ENCODE measurements at places on chromosomes 7 and 10.

GRCh38 chr7:138868711-138869110, 70.7 kb upstream of the ATP6V0A4 start:
- no peak for DNase-seq

GRCh38 chr7:45888185-45888992, at the start of gene IGFBP1:
Gene IGFBP1, plus strand, starts transcription at chr7:45888488. Its CDS starts 165 bp downstream, at chr7:45888653.
- DNase-seq = peak; percentile 49

GRCh38 chr10:63866747-63867140, 345.5 kb downstream of the REEP3 start:
- no peak for DNase-seq

- no peak for DNase-seq
Observed at GRCh38 chr10:123392182-123392963, 238.2 kb downstream of the BUB3 start.

GRCh38 chr7:128425850-128426249, 16.1 kb upstream of the IMPDH1 start:
- peak; percentile 86 for DNase-seq

DNA sequence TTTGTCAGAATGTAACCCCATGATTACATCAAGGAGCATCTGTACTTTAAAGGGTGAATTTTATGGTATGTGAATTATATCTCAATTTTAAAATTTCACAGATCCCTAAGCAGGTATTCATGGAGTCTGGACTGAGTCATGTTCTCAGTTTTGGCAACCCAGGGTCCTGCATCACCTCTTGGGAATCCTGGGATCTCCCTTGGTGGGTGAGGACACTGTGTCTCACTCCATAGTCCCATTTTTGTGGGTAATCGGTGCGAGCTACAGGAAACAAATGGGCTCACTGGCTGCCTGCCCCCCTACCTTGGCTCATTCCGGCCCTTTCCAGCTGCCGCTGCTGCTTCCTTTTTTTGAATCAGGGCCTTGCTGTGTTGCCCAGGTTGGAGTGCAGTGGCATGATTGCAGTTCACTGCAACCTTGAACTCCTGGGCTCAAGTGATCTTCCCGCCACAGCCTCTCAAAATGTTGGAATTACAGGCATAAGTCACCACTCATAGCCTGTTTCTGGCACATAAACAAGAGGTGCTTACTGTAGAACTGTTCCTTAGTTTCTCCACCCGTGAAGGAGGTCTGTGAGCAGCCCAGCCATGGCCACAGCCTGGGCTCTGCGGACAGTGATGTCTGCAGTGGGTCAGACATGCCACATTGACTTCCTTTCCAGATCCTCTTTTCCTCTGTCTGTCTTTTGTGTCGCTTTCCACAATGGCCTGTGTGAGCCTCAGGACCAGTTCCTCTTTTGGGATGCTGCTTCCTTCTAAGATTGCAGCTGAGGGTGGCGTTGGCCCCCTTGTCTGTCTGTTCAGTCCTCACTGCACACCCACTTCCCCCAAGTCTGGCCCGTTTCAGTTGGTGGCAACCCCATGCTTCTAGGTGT, 14.5 kb downstream of the PALD1 start:
- no peak for DNase-seq

- DNase-seq = no peak
Observed at GRCh38 chr7:117839507-117839906, 33.7 kb downstream of the CTTNBP2 start.

DNA sequence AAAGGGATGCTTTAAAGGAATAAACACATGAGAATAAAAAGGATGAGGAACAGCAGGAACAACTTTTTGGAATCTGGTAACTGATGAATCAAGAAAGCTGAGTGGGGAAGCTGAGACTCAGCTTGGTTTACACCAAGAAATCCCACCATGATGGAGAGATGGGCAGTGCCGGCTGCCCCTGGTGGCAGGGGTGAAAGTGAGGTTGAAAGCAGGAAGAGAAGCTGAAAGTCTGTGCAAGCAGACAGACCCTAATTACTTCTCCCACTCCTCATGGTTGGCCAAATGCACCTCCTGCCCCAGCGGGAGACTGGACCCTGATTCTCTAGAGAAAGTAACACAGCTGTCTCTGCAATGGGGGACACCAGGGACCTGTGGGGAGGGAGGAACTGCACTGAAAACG, 57.6 kb upstream of the NANOS1 start:
- DNase-seq = no peak

GRCh38 chr7:8753355-8753754, 319.9 kb downstream of the NXPH1 start:
- DNase-seq = no peak

DNA sequence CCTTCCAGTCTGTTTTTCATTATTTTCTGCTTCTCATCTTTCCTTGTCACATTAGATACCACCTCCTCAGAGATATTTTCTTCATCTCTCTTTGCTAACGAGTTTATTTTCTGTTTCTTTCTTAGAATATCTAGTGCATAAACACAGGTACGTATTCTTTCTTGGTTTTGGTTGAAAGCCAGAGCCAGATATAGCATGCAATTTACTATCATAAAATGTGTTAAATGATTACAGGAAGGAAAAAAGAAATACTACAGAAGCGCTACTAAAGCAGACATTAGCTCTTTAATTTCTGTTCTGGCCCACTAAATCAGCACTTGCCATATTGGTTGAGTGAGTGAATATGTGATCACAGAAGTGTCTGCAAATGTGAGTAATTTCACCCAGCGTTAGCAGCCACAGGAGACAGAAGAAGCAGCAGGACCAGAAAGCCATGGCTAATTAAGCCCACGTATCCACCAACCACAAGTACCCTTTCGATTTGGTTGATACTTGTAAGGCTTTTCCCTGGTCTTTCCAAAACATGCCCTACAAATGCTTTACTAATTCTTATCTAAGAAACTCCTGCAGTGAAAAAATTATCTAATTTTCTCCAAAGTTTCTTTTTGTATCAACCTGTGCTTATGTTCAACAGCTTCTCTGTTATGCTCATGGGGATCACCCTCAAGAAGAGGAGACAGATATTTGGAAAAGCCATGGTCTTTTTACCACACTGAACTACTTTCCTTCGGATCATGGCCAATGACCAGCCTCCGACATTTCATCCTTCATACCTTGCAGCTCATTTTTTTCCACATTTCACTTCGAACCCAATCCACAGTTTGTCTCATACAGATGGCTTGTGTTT, 23.1 kb upstream of the MACC1 start:
- DNase-seq = no peak

GRCh38 chr7:24917510-24918239, 62.3 kb downstream of the OSBPL3 start:
- no peak for DNase-seq

DNA sequence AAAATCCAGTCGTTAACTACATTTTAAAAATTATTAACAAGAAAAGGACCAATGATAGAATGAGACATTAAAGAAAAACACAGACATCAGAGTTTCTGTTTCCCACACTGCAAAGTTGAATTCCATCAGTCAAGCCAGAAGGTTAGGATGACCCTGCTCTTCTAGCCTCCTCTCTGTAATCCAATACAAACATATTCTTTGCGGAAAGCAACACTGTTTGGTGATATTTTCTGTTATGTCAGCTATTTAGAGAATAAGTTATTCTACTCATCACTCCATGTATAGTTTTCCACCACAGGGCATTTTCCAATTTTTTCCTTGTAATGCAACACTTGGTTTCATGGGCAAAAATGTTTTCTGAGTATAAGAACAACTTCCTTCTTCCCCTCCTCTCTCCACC, 152.3 kb downstream of the EVX1 start:
- DNase-seq = no peak

DNA sequence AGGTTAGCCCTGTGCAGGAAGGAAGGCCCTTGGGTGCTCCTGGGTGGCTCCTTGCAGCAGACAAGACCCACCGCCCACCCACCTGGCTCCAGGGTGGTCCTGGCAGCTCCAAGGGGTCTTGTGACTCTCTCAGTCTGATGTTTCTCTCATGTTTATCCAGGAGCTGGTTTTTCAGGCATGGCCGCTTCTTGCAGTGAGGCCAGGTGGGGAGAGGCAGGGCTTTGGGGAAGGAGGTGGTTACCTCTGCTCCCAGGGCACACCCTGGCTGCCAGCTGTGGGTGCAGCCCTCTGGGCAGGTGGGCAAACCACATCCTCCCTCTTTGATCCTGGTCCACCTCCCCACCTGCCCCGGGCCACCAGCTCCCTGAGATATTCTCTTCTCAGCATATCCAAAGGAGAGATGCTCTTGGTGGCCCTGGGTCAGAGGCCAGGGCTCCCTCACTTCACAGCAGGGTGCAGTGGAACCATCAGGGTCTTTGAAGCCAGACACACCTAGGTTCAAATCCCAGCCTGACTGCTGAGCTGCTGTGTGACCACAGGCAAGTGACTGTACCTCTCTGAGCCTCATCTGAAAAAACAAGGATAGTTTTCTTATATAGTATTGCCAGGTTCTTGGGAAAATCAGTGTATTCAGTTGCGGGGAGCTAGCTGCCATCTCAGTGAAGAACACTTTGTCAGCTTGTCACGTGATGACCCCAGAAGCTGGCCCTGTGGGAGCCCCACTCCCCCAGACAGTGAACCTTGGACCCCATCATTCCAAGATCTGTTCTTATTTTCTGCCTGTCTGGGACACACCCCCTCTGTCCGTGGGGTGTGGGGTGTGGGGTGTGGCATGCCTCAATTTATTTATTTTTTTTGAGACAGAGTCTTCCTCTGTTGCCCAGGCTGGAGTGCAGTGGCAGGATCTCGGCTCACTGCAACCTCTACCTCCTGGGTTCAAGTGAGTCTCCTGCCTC, 11.5 kb downstream of the GTF2IRD1 start:
- DNase-seq = no peak

DNA sequence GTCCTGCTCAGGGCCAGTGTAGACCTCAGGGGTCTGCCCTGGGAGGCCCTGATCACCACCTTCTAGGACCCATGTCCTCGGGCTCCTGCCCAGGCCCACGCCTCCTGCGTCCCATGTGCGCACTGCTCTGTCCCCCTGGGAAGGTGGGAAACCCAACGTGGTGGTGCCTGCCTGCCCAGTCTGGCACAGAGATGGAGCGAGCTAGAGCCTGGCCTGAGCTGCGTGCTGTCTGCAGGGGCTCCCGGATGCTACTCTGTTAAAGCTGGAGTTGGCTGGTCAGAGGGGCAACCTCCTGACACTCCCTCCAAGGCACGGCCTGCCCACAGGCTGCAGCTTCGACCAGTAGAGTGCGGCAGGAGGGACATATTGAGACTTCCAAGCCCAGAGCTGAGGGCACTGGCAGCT, 171.7 kb downstream of the DNAJB6 start:
- DNase-seq = no peak

DNA sequence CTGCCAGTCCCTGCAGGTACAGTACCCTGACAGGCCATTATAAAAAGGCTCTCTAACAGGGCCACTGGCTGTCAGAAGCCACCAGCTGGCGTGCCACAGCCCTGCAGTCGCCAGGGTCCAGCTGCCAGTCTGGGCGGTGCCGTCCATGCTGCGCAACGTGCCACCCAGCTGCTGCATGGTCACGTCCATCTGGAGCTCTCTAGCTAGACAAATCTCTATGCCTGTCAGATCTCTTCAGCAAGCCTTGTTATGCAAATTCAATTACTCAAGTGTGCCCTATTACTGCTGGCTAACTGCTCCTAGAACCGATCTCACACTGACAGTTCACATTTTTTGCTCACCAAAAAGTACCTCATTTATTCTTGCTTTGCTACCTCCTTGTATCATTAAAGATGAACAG, 75.9 kb downstream of the HIBADH start:
- DNase-seq = peak; percentile 7

GRCh38 chr10:122508021-122508420, 46.7 kb downstream of the HTRA1 start:
- no peak for DNase-seq

- DNase-seq = no peak
Observed at GRCh38 chr10:88865281-88865876, 13.7 kb upstream of the ANKRD22 start.

GRCh38 chr10:107728807-107729206, 564.3 kb upstream of the SORCS1 start:
- no peak for DNase-seq

GRCh38 chr7:40582539-40582938, 447.7 kb downstream of the SUGCT start:
- no peak for DNase-seq

- no peak for DNase-seq
Observed at GRCh38 chr7:23020742-23021401, 6.9 kb upstream of the HYCC1 start.

DNA sequence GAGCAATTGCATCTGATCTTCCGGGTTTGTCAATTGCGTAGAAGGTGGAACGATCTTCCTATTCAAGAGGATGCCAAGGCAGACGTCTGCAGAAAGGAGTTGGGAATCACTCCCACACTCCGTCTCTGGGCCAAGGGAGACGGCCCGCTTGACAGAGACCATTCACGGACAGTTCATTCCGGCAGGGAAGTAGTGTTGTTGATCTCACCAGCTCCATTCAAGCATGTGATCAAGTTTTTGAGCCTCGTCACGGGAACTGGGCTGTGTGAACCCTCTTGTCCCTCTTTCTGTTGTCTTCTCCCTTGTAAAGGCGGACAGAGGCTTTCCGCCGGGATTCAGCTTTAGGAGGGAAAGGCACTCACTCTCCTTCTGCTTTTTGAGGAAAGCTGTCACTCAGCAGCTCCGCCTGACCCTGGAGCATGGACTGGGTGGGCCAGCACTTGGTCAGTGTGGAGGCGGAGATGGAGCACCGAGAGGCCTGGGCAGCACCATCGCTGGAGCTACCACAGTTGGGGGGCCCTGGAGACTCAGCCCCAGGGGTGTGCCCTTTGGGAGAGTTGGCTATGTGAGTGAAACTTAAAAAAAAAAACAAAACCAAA, 44.9 kb downstream of the SPDYE5 start:
- no peak for DNase-seq

DNA sequence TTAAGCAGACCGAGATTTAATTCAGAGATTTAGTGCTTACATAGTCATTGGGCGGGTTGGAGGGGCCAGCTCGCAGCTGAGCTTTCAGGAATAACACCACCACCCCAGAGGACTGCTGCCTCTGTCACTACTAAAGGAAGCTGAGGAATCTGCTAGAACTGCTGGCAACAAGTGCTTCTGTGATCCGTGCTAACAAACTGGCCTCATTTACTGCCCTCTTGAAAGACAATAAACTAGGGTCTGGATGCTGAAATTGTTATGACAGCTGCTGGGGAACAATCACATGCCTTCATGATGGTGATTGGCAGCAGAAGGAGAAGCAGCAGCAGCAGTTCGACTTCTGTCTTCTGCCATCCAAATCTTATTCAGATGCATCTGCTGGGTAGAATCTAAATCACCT, 285.5 kb upstream of the TAC1 start:
- peak; percentile 17 for DNase-seq

DNA sequence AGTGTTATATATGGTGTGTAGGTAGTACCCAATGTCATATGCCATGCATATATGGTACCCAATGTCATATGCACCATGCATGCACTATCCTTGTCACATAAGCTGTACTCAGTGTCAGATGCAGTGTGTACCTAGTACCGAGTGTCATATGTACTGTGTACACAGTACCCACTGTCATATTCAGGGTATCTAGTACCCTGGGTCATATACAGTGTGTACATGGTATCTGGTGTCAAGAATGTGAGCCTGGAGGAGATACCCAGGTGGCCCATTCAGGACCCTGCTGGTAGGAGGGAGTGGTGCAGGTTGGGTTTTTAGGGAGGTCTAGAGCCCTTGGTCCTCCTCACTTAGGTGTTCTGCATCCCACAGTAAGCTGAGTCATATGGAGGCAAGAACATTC, 1.8 kb downstream of the ZMYND11 start:
- DNase-seq = no peak

GRCh38 chr10:74419958-74420375, 268.9 kb downstream of the ADK start:
- DNase-seq = no peak
